ENCODE measurements at places on chromosomes 2 and 18.

DNA sequence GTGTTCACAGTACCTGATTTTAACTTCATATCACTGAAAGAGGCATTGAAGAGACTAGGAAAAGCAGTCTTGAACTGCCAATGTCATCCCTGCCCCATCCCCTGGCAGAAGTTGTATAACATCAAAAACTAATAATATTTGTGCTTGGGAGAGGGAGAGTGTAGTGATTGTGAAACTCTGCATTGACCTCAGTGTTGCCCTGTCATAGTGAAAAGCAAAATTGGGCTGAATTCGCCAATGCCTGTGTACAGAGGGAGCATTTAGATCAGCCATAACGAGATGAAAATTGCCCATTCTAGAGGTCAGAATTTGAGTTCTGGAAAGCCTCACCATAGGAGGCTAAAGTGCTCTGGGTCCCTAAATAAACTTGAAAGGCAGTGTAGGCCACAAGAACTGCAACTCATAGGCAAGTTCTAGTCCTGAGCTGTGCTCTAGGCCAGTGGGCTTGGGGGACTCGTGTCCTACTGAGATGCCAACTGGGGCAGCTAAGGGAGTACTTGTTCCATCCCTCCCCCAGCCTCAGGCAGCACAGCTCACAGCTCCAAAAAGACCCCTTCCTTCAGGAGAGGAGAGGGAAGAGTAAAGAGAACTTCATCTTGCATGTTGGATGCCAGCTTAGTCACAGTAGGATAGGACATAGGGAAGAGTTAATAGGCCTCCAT, 855.6 kb downstream of the TSN start:
- DNase-seq = no peak

GRCh38 chr2:156343096-156343939, 10.8 kb upstream of the NR4A2 start:
- DNase-seq = no peak

DNA sequence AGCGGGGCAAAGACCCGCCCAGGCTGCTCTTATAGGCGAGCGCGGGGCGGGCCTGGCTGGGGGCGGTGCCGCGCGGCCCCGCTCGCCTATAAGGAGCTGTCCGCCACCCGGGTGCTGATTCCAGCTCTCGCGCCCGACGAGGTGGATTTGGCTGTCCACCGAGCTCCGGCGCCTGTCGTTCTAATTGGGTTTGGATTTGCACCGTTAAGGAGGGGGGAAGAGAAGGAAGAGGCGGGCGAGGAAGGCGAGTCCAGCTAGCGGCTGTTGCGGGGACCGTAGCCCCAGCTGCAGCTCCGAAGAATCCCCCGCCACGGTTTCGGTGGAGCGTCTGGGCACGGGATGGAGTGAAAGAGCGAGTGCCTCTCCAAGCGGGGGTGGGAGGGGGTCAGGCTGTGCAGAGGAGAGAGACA, at the start of gene CNTNAP5:
Gene CNTNAP5 (plus strand): TSS at position 117 of the 410 bp plus-strand sequence. CDS start 364 bp downstream, outside the sequence.
- DNase-seq = no peak

DNA sequence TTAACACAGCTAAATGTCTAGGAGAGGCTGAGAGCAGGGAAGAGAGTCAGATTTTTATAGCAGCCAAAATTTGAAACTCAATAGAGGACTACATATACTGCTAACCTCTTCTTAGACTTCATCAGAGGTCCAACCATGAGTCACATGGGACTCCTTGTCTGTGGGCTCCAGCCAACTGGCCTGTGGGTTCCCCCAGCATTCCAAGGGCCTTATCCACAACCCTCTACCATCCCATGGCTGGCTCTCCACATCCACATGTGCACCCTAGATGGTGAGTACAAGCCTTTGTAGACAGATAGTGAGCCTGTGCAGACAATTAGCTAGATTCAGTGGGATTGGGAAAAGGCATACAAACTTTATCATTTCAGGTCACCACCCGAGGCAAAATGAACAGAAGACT, 901.9 kb upstream of the ZEB2 start:
- DNase-seq = no peak

GRCh38 chr2:19993731-19994130, 3.8 kb upstream of the WDR35 start:
- no peak for DNase-seq

GRCh38 chr2:101204400-101205115, 48.1 kb upstream of the CNOT11 start:
- DNase-seq = peak; percentile 31

GRCh38 chr2:152402780-152403759, 68.1 kb downstream of the FMNL2 start:
- DNase-seq = no peak

DNA sequence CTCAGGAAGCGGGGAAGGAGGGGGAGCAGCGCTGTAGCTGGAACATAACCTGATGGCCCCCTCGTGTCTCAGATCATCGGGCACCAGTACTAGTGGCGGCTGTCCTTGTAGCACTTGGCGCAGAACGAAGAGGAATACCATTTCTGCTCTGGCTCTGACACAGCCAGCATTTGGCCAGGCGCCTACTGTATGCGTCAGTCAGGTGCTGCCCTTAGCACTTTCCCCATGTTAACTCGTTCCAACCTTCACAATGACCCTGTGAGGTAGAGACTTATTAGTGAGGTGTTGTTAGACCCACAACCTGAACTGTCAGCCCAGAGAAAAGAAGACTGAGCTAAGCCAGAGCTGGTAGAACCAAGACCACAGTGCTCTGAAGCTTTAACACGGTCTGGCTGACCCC, 47.7 kb upstream of the EML6 start:
- DNase-seq = no peak

GRCh38 chr2:2663401-2664036, 332.4 kb upstream of the MYT1L start:
- DNase-seq = no peak

GRCh38 chr2:198441246-198441645, 636.9 kb downstream of the PLCL1 start:
- DNase-seq = peak; percentile 14

GRCh38 chr2:9950521-9951271, 797 bp upstream of the GRHL1 start:
- peak; percentile 39 for DNase-seq

GRCh38 chr2:150526006-150526405, 38.5 kb upstream of the RND3 start:
- DNase-seq = no peak

Measured in SW480 (cell line).